SK-N-SH (cell line): ENCODE measurements at places on chromosomes 11 and 22. TPM values are rescaled to one million over a fixed set of nuclear protein-coding genes. Genes with fewer than 3 reads are reported as not detected.

- H3K27ac ChIP-seq: no peak overlapping the region
- no peak overlapping the region for H3K4me3 ChIP-seq
- H3K4me1 ChIP-seq: peaks cover 5% of the 10 kb centered on the region; the same call in 1 of the 2 replicates
- H3K36me3 ChIP-seq: peaks cover 36% of the 10 kb centered on the region
- H3K27me3 ChIP-seq: no peaks in the 10 kb centered on the region
These were observed 37.7 kb downstream of the NF2 start for GRCh38 chr22:29641042-29641699.

DNA sequence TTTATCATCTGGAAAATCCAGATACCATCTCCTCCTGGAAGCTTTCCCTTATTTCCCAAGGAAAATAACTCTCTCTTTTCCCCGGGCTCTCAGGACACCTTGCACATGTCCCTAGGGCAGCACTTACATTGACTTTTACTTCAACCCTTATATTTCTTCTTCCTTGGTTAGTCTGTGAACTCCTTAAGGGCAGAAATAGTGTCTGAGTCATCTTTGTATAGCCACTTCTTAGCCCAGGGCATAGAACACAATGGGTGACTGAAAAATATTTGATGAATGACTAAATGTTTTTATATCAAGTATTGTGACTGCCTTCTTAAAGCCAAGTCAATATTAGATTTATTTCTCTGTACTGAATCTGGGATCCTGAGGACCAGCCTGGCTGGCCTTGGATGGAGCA is 45.4 kb upstream of the MYOD1 start:
- no peaks in the 10 kb centered on the region for H3K36me3 ChIP-seq
- no peak overlapping the region for H3K4me3 ChIP-seq
- no peaks in the 10 kb centered on the region for H3K4me1 ChIP-seq

DUSP8 gene
- 2.0 and 2.2 TPM in 2 replicates for polyA plus RNA-seq

NNMT gene
- polyA plus RNA-seq: 84.6 and 106 TPM in 2 replicates
